Bladder microvascular endothelial cell (primary cell): ENCODE measurements at places on chromosomes 7 and 10. TPM values are rescaled to one million over a fixed set of nuclear protein-coding genes. Genes with fewer than 3 reads are reported as not detected.

Gene HABP2
- under 0.01 TPM in 1 of 2 replicates, not detected in the other for total RNA-seq

Gene FAM25A
- not detected in 2 replicates for total RNA-seq

Gene ELAPOR2
- total RNA-seq = 33.4 and 312 TPM in 2 replicates

Gene HGF
- 0.82 and 1.6 TPM in 2 replicates for total RNA-seq

Gene SGPL1
- 10.2 and 28.5 TPM in 2 replicates for total RNA-seq

Gene CYP2E1
- total RNA-seq = 0.16 and 0.63 TPM in 2 replicates

Gene LRIT1
- total RNA-seq = not detected in 2 replicates
